Sciatic nerve (tissue), 2 donors: ENCODE measurements at places on chromosomes 2 and 18. TPM values are rescaled to one million over a fixed set of nuclear protein-coding genes. Genes with fewer than 3 reads are reported as not detected.
A peak's percentile ranks its signal among the peaks of the same experiment; 100 is the strongest.

GRCh38 chr2:79770926-79771325 is 258.1 kb downstream of the CTNNA2 start:
- DNase-seq: no peak

RIT2 gene
- total RNA-seq: not detected

DNA sequence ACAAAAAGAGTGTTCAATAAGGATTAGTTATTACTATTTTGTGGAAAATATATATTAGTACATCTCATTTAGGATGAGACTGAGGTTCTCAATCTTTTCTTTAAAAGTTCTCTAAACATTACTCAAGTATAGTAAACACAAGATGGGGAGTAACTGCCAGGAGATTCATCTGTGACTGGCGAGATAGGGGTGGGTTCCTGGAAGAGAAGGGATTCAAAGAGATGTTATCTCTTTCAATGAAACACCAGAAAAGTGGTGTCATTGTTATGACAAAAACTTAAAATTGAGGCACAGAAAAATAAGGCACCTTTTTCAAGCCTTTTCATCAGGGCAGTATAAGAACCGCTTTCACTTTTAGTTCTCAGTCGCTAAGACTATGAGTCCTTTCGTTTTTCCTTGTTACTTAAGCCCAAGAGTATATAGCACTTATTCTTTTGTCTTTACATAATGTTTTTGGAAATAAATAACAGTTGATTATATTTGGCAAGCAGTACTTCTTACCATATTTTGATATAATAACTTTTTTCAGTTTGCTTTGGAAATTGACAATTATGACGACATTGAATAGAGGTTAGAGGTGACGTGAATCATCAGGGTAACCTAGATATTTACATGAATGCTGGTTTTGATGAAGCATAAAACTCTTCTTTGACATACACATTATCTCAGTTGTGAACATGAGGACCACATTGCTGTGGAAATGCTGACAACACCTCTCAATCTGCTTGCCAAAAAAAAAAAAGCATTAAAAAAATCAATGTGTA is 393.9 kb upstream of the TCF4 start:
- no peak for DNase-seq

CACNB4 gene
- 11.4 TPM for total RNA-seq

THSD7B gene
- total RNA-seq: 9.4 TPM

DNA sequence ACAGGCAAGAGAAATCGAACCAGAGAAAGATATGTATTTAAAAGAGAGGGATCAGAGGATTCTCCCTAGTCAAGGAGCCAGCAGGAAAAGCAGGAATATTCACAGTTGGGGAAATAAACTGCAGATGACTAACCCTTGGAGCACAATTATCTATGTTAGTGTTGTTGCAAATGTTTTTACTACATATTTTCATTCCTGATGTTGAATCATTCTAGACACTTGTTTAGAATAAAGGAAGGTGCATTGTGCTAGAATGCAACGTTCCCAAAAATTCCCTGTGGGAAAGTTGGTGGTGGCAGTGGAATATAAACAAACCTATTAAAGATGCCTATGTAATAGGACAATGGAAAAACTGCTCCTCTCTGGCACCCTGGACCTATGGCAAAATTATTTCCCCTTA is 63.3 kb downstream of the DTNA start:
- DNase-seq: no peak

- no peak for DNase-seq
Observed at GRCh38 chr2:16226943-16227664, 286.8 kb downstream of the MYCN start.

IL1RL1 gene
- total RNA-seq: 3.8 TPM

- DNase-seq: no peak
Observed at GRCh38 chr2:174595116-174595809, 2.3 kb downstream of the WIPF1 start.

NT5C1B gene
- not detected for total RNA-seq

RNU2-63P gene
- total RNA-seq: 10.3 TPM

GRCh38 chr2:230706053-230706521 is 6.6 kb upstream of the CAB39 start:
- no peak for DNase-seq

GRCh38 chr18:35571138-35571537 is 10.4 kb upstream of the GALNT1 start:
- no peak for DNase-seq

DNA sequence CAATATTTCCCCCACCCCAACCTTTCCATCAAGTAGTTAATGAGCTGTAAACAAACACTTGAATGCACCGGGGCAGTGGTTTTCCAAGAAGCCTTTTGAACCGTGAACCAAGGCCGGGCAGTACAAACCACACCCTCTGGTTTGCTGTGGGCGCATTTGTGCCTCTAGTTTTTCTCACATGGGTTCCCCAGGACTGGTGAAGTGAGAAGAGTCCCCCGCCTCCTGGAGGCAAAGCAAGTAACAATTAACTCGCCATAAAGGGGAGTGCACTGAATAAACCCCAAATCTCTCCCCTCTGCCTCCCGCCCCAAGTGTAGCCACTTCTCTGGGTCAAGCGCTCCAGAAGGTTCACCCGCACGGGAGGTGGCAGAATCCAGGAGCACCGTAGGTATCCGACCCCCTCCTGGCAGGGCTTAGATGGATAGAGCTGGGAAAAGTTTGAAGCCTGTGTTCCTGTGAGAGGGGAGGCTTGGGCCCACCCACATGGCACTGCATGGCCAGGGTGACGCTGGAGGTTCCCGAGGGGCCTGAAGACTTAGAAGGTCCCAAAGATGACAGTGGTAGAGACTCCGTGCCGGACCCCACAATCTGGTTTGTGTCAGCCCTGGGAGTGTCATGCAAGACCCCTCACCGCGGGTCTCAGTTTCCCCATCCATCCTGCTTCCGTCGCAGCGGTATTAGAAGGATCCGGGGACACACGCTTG is 182.2 kb downstream of the SMAD2 start:
- DNase-seq: no peak

MDH1B gene
- 1.9 TPM for total RNA-seq

DNA sequence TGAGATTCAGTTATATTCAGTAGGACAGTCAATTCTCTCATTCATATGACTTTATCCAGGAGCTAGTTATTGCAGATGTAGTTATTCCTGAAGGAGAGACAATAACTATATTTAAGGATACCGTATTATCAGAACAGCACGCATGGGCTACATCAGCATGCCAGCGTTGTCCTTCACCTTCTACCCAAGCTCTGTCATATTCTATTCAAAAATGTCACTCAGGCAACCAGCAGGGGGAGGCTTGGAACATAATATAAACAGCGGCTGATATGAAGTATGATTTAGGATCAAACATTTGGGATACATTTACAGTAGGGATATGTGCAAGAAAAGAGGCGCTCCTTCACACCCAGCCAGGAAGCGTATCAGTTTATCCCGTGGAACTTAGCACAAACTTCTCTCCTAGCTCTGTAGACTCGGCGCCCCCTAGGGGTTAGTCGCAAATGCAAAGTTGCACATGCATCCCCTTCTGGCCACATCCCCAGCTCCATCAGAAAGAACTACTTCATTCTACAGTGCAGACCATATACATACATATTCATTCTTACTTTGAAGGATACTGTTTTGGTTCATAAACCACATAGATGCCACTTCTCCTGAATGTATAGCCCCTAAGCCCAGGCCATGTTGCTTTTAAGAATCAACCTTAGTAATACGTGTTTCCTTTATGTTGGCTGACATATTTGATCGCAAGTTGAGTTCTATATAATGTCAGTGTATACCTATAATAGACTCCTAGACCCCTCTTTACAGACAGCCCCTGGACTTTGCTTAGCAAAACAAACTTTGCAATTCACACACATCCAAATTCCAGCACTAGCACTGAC is 759.4 kb downstream of the ADCYAP1 start:
- peak; percentile 75 for DNase-seq

M1AP gene
- 1.1 TPM for total RNA-seq

DNA sequence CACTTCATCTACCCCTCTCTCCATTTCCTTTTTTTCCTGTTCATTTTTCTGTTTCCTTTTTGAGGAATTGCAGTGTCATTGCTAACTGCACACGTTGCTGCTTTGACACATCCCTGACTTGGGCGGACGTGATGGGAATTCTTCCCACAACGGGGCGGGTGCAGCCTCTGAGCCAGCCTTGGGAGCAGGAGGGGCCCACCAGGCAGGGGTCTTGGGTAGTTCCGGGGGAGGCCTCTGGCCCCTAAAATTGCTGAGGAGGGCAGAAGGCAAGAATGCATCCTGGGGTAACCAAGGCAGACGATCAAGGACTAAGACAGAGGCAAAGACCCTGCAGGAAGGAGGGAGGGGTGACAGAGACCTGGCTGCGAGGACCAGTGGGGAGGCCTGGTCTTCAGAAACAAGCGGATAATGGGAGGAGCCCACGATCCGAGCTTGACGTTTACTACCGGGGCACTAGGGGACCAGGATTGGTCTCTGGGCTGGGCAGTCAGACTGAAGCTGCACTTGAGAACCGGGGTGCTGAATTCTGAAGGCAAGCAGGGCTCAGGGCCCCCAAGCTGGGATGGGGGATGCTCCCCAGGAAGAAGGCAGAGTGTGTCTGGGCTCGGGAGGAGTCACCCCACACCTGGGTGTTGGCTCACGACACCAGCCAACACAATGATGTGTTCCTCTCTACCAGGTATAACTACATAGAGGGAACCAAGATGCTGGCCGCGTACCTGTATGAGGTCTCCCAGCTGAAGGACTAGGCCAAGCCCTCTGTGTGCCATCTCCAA is 14.8 kb upstream of the CNDP1 start:
- no peak for DNase-seq

ABCG8 gene
- total RNA-seq: not detected

C2orf92 gene
- 17.7 TPM for total RNA-seq

RTP5 gene
- total RNA-seq: not detected

GPN1 gene
- total RNA-seq: 17.9 TPM

DNA sequence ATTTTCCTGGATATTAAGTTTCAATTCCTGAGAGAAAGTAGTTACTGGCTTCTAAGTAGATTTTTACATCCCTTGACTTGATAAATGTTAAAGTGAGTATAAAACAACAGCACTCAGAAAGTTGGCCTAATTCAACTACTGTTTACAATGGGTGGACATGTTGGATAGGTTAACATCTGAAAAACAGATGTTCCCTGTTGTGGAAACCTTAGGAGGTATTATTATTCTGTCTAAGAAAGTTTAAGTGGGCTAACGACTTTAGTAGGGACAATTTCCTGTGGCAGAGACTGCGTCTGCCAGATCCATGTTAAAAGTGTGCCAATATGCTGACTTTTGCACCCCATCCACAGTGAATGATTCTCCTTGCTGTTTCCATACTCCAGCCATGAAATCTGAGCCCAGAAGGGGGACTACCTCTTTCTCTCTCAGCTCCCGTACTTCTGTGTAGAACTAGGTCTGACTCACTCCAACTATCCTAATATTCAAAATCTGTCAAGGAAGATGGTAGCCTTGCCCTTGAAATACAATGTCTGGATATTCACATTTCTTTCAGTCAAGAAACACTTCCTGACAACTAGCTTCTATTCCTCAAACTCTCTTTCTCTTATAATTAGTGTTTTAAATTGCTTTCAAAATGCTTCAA is 327.5 kb upstream of the HNRNPA3 start:
- no peak for DNase-seq

C2orf78 gene
- total RNA-seq: not detected

NGEF gene
- total RNA-seq: 17.5 TPM

- DNase-seq: no peak
Observed at GRCh38 chr2:65727381-65727780, 295.0 kb upstream of the SPRED2 start.

GRCh38 chr18:67509741-67510391 is 6.7 kb downstream of the DSEL start:
- no peak for DNase-seq

DNA sequence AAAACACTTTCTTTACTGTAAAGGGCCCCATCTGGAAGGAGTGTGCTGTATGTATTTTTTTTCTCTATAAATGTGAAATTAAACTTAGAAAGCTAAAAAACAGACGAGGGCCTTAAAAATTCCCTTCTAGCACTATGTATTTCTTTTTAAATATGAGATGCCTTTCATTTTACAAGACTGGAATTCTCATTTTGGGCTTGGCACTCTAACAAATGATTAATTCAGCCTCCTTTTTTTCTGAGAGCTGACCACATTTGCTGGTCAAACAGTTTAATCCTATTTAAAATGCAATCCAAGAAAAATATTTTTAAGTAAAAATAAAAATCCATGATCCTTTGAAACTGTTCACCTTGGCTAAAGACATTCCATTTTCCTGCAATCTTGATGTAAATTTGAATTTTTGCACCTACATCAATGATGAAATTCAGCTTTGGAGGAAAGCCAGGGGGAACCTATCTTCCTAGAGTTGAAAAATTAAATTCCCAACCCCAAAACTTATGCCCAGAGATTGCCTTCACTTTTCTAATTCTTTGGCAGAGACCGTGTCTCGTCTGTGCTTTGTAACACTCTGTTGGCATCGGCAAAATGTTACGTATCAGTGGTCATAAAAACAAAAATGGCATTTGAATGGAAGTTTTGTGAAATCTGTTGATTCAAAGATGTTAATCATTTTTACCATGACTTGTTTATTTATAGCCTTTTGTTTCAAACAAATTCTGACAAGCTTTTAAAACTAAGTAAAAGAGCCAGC is 284.5 kb downstream of the ZNF521 start:
- no peak for DNase-seq

EMX1 gene
- total RNA-seq: not detected

CCDC148 gene
- 2.9 TPM for total RNA-seq
